ENCODE measurements at places on chromosomes 5 and 9.

DNA sequence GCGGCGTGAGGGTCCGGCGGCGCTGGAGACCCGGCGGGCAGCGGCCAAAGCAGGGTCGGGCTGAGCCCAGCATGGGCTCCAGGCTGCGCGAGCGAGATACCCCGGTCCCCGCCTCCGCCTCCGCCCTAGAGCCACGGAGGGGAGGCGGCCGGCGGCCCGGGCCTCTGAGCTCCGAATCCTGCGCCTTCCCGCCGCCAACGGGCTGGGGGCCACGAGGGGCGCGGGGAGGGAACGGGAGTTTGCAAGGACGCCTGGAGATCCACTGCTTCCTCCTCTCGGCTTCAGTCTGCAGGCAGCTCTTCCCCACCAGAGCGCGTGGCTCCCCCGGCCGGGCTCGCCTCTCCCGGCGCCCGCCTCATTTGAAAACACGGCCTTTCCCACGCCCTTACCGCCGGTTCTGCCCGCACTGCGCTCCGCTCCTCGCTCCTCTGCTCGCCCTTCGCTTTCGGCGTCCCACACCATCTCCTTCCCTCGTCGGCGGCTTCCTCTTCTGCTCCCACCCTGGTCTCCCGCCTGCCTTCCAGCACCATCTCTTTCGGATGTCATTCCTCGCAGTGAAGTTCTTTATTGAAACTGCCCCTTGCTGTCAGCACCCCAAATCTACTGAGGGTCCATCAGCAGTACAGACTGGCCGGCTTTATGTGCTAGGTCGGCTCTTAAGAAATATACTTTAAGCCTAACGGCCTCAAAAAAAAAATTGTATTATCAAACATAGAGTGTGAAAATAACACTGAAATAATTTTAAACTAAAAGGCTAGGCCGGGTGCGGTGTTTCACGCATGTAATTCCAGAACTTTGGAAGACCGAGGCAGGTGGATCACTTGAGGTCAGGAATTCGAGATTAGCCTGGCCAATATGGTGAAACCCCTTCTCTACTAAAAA, 105.0 kb upstream of the FAM120A start:
- no peak for DNase-seq

DNA sequence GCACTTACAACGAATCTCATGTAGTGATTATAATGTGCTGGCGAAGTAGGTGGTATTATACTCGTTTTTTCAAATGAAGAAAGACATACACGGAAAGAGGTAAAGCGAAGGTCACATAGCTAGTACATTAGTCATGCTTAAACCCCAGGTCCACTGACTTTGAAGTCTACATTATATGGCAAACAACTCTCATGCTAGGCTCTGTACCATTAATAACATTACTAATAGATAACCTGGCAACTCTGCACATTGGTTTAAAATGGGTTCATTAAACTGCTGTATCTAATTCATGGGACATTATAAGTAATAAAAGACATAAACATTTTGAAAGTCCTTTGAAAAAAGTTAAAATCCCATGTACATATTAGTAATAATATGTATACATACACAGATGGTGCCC, 21.2 kb downstream of the FYB1 start:
- DNase-seq = no peak

DNA sequence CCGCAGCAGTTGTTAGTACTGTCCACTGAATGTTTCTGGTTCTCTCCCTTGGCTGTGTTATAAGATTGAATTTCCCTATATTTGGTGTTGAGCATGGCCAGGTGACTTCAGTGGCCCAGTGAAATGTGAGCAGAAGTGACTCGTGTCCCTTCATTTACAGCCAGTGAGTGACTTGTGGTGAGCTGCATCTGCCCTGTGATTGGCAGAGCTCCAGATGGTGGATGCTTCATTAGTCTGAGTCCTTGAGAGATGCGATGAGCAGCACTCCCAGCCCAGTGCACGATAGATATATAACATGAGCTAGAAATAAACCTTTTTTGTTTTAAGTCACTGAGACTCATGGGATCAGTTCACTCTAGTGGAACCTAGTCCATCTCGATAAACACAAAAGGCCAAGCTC, 19.3 kb downstream of the PCSK5 start:
- DNase-seq = no peak

- DNase-seq = no peak
These were observed 56.7 kb upstream of the EQTN start for GRCh38 chr9:27353474-27354229.

DNA sequence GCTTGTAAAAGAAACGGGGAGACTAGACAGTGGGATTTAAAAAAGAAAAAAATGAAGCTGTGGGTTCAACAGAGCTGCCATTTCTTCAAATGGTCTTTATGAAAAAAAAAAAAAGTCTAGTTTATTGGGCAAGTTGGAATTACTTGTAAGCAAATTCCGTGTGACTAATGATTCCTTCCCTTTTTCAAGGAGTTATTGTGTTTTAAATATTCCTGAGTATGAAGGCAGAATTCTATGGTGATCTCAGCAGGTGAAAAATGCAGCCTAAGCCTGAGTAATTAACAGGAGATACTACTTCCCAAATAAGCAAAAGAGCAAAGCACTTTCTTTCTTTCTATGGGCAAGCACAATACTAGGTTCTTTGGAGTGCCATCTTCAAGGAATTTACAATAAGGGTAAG, 481.9 kb downstream of the ZNF608 start:
- DNase-seq = no peak

DNA sequence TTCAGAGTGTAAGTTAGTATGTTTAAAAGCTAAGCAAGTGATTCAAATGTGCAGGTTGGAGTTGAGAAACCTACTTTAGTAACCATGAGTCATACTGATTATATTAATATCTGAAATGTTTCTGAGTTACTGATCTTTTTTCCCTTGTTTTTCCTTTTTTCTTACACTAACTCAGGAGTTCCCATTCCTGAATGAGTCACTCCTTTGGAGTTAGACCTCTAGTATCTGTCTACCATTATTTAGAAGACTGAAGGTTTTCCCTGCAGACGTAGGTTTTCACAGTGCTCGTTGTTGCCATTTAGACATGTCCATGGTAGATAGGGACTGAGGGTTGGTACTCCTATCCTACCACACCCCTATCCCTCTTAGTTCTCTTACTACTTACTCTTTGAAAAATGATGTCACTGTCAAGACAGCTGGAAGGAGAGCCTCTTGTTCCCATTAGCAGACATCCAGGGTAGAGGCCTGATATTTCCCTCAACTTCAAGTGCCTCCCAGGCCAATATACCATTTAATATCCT, 20.2 kb downstream of the OCLN start:
- no peak for DNase-seq

DNA sequence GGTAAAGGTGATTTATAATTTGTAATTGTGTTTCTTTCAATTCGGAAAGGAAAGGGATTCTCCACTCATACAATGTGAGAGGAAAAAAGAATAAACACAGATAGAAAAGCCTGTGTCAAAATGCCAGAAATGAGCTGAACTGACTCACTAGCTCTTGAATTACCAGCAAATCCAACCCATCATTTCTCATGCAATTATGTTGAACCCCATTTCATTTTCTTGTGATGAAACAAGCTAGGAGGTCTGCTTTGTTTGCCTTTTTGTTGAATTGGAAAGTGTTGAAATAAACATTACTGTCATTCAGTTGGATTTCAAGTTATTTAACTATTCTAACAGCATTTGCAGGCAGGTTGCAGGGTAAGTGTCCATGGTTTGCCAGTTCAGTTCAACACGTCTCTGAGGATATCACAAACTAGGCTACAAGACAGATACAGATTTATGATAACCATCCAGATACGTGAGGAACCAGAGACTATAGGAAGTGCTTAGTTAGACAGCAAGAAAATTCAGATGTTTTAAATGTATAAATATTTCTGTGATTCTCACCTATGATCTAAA, 547.2 kb downstream of the MAT2B start:
- no peak for DNase-seq
